ENCODE measurements at places on chromosomes 12 and 14. TPM values are rescaled to one million over a fixed set of nuclear protein-coding genes. Genes with fewer than 3 reads are reported as not detected.

DNA sequence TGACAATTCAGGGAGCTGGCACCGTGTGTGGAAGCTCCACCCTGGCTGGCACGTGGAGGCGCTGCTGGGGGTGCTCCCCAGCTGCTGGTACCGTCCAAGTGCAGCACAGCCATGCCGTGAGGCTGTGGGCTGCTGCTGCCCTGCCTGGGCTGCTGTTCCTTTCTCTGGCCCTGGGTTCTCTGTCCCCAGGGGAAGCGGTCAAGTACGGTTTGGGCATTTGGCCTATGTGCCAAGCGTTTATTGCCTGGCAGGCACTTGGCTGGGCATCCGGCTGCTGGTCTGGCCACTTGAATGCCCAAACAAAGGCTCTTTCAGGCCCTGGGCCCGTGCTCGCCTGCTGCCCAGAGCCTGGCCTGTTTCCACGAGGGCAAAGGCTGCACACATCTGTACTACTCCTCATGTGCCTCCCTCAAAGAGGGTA lies 39.6 kb downstream of the RHOF start:
- H3K4me1 ChIP-seq = peaks cover 6% of the 10 kb centered on the region
- no peak for DNase-seq
- H3K27me3 ChIP-seq = no peaks in the 10 kb centered on the region
- no peak overlapping the region for H3K4me3 ChIP-seq
- no peaks in the 10 kb centered on the region for H3K36me3 ChIP-seq

GRCh38 chr12:46608431-46609272 lies 217.1 kb downstream of the SLC38A4 start:
- peak overlapping the region; percentile 11 for H3K27ac ChIP-seq
- H3K4me3 ChIP-seq = no peak overlapping the region
- peak; percentile 30 for DNase-seq
- no peaks in the 10 kb centered on the region for H3K27me3 ChIP-seq
- H3K36me3 ChIP-seq = no peaks in the 10 kb centered on the region
- peaks cover 9% of the 10 kb centered on the region for H3K4me1 ChIP-seq

DNA sequence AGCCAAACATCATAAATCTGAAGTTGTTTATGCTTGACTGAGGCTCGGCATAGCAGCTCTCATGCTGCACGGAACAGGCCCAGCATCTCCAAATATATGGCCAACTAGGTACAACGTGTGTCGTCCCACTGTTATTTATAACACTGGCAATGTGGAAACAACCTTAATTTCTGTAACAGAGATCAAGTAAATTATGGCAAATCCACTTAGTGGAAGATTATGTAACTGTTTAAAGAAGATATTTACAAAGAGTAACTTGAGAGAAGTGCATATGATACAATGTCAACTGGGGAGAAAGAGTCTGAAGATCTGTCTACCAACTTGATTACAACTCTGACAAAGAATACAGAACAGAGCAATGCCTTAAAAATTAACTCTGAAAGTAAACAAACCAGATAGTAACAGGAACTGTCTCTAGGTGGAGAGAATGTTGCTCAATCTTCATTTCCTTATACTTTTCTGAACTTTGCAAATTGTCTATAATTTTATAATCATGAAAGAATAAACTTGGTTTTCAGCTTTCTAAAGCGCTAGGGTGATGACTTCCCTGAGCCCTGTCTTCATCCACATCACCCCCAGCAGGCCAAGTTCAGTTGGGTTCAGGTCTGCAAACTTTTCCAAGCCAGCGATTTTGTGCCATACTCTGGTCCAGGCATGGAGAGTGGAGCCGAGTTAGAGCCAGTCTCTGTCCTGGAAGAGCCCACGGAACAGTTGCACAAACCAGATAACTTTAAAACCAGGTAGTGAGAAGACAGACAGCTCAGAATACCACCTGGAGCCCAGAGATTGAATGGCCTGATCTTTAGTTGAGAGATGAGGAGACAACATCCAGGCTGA lies 44.3 kb upstream of the BDKRB2 start:
- no peak overlapping the region for H3K27ac ChIP-seq
- DNase-seq = no peak
- peaks cover 13% of the 10 kb centered on the region for H3K27me3 ChIP-seq
- H3K4me1 ChIP-seq = no peaks in the 10 kb centered on the region

DNA sequence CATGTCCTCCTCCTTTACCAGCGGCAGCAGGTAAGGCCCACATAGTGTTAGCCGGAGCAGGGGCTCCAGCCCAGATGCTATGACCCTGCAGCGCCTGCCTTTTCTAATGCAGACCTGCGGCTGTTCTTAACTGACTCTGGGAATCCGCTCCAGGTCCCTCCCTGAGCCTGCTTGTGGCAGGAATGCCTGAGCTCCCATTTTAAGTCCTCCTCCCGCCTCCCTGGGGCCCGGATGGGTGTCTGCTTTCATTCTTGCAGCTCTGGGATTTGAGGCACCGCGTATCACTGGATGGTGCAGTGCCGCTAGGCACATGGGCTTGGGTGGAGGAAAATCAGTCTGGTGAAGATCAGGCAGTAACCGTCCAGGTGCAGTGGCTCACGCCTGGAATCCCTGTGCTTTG lies 7.6 kb downstream of the TSPAN9 start:
- no peaks in the 10 kb centered on the region for H3K27me3 ChIP-seq
- no peaks in the 10 kb centered on the region for H3K4me1 ChIP-seq
- H3K4me3 ChIP-seq = no peak overlapping the region

GRCh38 chr12:50166799-50167048 lies 445 bp downstream of the CERS5 start:
- H3K4me3 ChIP-seq = peak overlapping the region; percentile 95
- peaks cover 8% of the 10 kb centered on the region for H3K4me1 ChIP-seq
- H3K27ac ChIP-seq = peak overlapping the region; percentile 15
- no peaks in the 10 kb centered on the region for H3K36me3 ChIP-seq
- no peaks in the 10 kb centered on the region for H3K27me3 ChIP-seq
- DNase-seq = no peak

- H3K4me3 ChIP-seq = peak overlapping the region; percentile 82
- no peaks in the 10 kb centered on the region for H3K27me3 ChIP-seq
- H3K36me3 ChIP-seq = no peaks in the 10 kb centered on the region
Observed at GRCh38 chr12:55931780-55932550, 1.0 kb downstream of the DGKA start.

- no peaks in the 10 kb centered on the region for H3K27me3 ChIP-seq
- no peak overlapping the region for H3K27ac ChIP-seq
- H3K4me1 ChIP-seq = no peaks in the 10 kb centered on the region
- H3K36me3 ChIP-seq = no peaks in the 10 kb centered on the region
- H3K4me3 ChIP-seq = no peak overlapping the region
Observed at GRCh38 chr12:82533341-82533740, 153.4 kb upstream of the TMTC2 start.

GRCh38 chr12:120453977-120454376 lies 7.7 kb downstream of the GATC start:
- H3K27ac ChIP-seq = no peak overlapping the region
- DNase-seq = peak; percentile 65
- H3K4me3 ChIP-seq = no peak overlapping the region
- no peaks in the 10 kb centered on the region for H3K4me1 ChIP-seq
- peaks cover 55% of the 10 kb centered on the region for H3K36me3 ChIP-seq

GRCh38 chr14:57982804-57983634 lies 117.1 kb upstream of the SLC35F4 start:
- H3K27ac ChIP-seq = no peak overlapping the region
- H3K27me3 ChIP-seq = peaks cover 79% of the 10 kb centered on the region
- peaks cover 4% of the 10 kb centered on the region for H3K4me1 ChIP-seq
- no peak overlapping the region for H3K4me3 ChIP-seq
- peak; percentile 29 for DNase-seq

GRCh38 chr12:116736962-116737773 lies 701 bp downstream of the SPRING1 start:
- no peaks in the 10 kb centered on the region for H3K27me3 ChIP-seq
- H3K36me3 ChIP-seq = peaks cover 16% of the 10 kb centered on the region
- peak overlapping the region; percentile 97 for H3K4me3 ChIP-seq
- no peak for DNase-seq
- no peak overlapping the region for H3K27ac ChIP-seq
- H3K4me1 ChIP-seq = peaks cover 35% of the 10 kb centered on the region

DNA sequence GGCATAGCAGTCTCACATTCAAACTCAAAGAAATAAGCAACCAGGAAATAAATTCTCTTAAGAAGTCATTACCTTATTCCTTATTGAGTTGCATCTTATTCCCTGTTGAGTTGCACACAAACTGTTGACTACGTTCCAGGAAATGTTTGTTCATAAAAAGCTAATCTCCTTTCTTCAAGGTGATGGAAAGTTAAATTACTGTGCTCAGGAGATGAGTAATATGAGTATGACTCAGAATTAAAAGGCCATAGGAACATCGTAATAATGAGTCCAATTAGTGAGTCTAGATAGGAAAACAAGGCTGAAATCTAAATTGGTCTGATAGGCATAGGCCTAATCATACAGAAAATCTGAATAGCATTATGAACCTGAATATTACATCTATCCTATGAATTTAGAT lies 203.1 kb downstream of the SLC2A13 start:
- H3K36me3 ChIP-seq = no peaks in the 10 kb centered on the region
- no peaks in the 10 kb centered on the region for H3K27me3 ChIP-seq
- no peak for DNase-seq
- no peak overlapping the region for H3K27ac ChIP-seq
- no peaks in the 10 kb centered on the region for H3K4me1 ChIP-seq

GRCh38 chr14:54589843-54590242 lies 22.9 kb downstream of the SAMD4A start:
- no peak overlapping the region for H3K4me3 ChIP-seq
- peak overlapping the region; percentile 10 for H3K27ac ChIP-seq
- peaks cover 12% of the 10 kb centered on the region for H3K36me3 ChIP-seq
- peaks cover 59% of the 10 kb centered on the region for H3K4me1 ChIP-seq
- DNase-seq = peak; percentile 68

- peaks cover 16% of the 10 kb centered on the region for H3K4me1 ChIP-seq
- no peaks in the 10 kb centered on the region for H3K27me3 ChIP-seq
- H3K4me3 ChIP-seq = peak overlapping the region; percentile 14
- no peak overlapping the region for H3K27ac ChIP-seq
Observed at GRCh38 chr14:22225516-22226140, 363.4 kb downstream of the DAD1 start.

DNA sequence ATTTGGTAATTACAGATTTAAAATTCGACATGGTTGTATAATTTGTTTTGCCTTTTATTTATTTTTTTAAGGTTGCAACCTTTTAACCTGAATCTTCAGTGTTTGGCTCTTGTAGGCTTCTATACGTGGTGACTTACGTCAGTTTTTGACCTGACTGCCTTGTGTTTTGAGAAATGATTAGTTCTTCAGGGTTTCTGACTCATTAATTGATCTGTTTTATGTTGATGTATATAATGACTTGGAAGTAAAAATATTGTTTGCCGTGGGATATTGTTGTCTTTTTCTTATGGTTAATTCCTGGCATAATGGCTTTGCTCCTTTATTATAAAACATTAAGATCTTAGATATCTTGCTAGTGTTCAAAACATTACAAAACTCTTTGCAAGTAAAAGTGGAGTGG lies 2.5 kb downstream of the RASSF8 start:
- H3K27me3 ChIP-seq = no peaks in the 10 kb centered on the region
- H3K4me3 ChIP-seq = peak overlapping the region; percentile 89
- peaks cover 14% of the 10 kb centered on the region for H3K36me3 ChIP-seq
- H3K4me1 ChIP-seq = peaks cover 26% of the 10 kb centered on the region

DNA sequence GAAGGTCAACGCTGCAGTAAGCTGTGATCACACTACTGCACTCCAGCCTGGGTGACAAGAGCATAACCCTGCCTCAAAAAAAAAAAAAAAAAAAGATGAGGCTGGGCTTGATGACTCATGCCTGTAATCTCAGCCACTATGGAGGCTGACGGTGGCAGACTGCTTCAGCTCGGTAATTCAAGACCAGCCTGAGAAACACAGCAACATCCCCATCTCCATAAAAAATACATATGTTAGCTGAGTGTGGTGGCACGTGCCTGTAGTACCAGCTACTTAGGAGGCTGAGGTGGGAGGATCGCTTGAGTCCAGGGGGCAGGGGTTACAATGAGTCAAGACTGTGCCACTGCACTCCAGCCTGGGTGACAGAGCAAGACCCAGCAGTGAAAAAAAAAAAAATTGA lies 50.4 kb downstream of the GXYLT1 start:
- H3K4me3 ChIP-seq = no peak overlapping the region
- H3K27ac ChIP-seq = no peak overlapping the region

- H3K27me3 ChIP-seq = peaks cover 29% of the 10 kb centered on the region
- H3K4me3 ChIP-seq = no peak overlapping the region
- no peak overlapping the region for H3K27ac ChIP-seq
- no peaks in the 10 kb centered on the region for H3K36me3 ChIP-seq
- no peaks in the 10 kb centered on the region for H3K4me1 ChIP-seq
- no peak for DNase-seq
Observed at GRCh38 chr12:128339126-128339520, 72.2 kb downstream of the TMEM132C start.

The POLE2 gene
- total RNA-seq = 38.6 TPM

The KRT8 gene
- total RNA-seq = 719 TPM

The LPAR5 gene
- total RNA-seq = 4.3 TPM

All from PC-3 (cell line).